Stimulated activated CD8-positive, alpha-beta memory T cell treated with anti-CD3 and anti-CD28 coated beads, Interleukin-4, amount 100 ng/mL, for 1 hour (primary cell): ENCODE measurements at places on chromosomes 11 and 22.

- DNase-seq = peak; percentile 70
Measured at GRCh38 chr22:38868886-38869381, 3.1 kb downstream of the CBX6 start.

- no peak for DNase-seq
Measured at GRCh38 chr11:120244476-120245365, 4.8 kb downstream of the POU2F3 start.

- DNase-seq = no peak
Measured at GRCh38 chr11:746289-747157, 741 bp upstream of the TALDO1 start.

DNA sequence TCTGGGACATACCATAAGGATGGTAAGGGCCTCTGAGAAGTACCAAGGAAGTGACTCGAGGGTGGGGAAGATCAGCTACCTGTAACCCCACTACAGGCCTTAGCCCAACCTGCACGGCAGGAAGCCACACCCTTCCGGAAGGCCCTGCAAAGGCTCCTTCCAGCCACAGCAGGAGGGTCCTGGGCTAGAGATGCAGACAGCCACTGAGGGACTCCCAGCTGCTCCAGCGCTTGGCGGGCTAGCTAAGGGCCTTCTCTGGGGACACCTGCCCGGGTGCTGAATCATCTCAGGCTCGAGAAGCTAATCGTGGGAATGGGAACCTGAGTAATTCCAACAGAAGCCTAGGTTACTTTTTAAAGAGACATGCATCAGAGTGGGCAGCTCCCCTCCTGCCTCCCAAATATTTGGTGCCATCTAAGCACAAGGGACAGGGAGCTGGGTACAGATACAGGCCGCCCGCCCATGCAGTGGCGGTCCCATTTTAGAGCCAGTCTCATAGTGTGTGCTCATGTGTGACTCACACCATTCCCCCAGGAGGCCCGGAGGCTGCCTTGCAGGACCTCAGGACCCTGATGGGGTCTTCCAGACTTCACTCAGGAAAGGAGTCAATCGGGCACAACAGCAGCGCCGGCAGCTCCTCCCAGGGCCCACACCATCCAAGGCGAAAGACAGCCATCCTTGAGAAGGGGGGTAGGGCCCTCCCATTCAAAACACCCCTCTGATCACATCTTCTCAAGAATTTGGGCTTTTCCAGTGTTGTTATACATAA lies 8.0 kb downstream of the MYH9 start:
- no peak for DNase-seq

GRCh38 chr11:11620921-11621572 lies 758 bp downstream of the GALNT18 start:
- DNase-seq = no peak
